ENCODE measurements at places on chromosomes 1 and 21.

- peak; percentile 80 for DNase-seq
Observed at GRCh38 chr21:14968821-14969220, 96.0 kb downstream of the NRIP1 start.

DNA sequence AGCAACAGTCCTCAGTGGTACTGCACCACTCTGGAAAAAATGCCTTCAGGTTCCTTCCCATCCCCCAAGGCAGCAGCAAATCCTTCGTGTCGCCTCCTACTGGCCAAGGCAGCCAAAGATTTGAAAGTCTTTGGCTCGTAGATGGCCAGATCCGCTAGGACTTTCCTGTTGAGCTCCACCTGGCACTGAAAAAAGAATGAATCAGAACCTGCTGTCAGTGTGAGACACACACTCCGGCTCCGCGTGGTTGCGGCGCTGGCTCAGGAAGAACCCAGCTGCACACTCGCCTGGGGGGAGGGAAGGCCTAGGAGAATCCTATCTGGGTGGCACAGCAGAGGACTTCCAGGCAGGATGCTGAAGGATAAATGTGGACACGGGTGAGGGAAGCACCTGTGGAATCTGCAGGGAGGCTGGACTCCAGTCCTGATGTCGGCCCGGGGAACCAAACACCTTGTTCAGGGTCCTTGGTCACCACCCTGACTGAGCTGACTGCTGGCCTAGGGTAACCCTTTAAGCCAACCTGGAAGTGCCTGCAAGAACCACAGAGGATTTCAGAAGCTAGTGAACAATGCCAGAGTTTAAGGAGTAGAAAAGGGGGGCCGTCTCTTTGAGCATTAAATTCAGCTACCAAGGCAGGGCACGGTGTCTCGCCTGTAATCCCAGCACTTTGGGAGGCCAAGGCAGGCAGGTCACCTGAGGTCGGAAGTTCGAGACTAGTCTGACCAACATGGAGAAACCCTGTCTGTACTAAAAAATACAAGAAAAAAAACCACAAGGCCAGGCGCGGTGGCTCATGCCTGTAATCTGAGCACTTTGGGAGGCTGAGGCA is 3.2 kb upstream of the CCNL2 start:
- peak; percentile 97 for DNase-seq

GRCh38 chr1:226603022-226603857 is 54.7 kb downstream of the STUM start:
- peak; percentile 93 for DNase-seq

DNA sequence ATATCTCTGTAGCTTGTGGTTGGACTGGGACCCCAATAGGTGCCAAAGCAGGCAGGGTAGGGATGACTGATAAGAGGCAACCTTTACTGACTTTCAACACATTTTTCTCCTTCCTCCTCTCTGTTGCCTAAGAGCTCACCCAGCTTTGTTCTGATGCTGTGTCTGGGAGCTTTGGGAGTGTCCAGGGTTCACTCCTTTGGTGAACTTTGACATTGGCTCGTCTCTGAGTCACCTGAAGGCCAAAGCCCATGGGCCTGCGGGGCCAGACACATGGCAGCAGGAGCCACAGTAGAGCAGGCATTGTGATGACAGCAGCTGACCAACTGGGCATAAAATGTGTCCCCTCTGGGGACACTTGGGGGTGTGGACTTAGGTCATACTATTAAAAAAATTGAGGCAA is 99.5 kb upstream of the ZNF644 start:
- DNase-seq, result peak; percentile 56

DNA sequence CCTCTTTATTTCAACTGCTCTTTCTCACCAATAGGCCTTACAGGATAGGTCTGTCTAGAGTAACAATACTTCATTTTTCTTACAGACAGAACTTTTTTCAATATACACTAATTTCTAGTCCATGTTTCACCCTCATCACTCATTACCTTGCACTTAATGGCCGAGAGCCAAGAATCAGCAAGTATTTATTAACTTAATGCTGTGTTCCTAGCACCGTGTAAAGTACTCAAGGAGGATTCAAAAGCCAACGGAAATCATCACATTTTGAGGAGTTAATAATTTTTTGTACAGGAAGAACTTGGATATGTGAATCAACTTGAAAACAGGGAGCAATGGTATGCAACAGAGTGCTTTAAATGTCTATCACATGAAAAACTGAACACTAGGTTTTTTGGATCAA is 102.0 kb downstream of the PTPN14 start:
- no peak for DNase-seq

- no peak for DNase-seq
Observed at GRCh38 chr1:230109895-230110667, 43.0 kb downstream of the GALNT2 start.

DNA sequence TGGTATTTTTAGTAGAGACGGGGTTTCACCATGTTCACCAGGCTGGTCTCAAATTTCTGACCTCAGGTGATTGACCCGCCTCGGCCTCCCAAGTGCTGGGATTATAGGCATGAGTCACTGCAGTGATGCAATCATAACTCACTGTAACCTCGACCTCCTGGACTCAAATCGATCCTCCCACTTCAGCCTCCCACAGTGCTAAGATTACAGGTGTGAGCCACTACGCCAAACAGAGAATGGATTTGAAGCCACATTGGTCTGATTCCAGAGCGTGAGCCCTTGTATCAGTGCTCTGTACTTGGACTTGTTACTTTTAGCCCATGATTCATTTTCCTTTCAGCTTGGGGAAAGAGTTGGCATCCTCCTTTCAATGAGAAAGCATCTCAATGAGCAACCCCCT is 14.9 kb upstream of the ZNF683 start:
- no peak for DNase-seq

DNA sequence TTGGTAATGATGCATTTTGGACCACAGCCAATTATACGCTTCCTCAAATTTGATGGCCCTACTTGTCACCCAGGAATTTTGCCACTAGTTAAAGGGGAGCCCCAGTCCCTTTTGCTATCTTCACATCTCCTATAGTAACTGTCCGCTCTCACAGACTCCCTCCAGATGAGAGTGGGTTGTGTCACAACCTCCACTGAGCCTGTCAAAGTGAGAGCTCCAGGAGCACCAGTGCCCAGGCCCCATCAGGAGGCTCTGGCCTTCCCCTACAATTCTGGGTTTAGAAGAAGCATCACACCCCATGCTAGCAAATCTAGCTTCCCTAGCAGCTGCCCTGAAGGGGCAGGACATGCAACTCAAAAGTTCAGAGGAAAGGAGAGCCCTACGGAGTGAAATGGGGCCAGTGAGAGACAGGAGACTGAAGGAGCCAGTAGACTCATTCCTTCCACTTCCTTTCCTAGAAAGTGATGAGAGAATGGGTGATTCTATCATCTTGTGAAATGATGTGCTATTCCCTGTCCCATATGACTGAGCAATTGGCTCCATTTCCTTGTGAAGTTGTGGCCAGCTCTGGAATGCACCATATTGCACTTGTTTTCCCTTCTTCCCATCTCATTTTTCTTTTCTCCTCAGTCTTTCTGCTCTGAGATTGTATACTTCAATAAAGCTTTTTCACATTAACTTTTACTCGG is 541.3 kb downstream of the DPYD start:
- DNase-seq, result peak; percentile 58

DNA sequence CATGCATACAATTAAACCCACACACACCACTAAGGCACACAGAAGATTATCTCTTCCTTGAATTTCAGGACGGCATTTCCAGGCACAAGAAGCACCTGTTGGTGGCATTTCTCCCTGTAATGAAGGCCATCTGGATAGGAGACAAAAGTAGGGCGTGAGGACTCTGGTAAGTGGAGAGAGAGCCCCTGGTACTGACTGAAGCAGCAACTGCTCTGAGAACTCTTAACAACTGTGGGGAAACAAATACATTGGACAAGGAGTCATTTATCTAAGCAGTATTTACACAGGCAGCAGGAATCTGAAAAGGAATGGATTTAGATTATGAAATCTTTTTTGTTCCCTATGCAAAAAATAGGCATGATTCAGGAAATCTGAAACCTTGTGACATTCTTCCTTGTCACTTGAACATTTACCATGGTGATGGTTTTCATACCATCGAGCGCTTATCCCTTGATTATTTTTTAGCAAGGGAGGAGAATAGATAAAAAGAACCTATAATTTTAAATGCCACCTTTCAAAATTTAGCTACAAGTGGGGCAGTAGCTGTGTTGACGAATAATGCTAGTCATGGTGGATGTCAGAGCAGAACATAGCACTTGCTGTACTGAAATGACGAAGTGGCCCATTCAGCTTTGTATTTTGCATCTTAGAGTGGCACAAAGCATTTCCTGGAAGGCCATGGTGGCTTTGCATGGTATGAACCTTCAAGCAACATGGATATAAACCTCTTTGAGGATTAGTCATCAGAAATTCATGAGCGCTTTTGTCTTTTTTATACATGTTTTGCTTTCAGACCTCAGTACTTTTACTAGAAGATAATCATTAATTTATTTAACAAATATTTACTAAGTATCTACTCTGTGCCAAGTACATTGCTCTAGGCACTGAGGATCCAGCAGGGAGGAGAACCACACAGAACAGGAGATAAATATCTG is 362.0 kb downstream of the ADGRL2 start:
- DNase-seq, result no peak

DNA sequence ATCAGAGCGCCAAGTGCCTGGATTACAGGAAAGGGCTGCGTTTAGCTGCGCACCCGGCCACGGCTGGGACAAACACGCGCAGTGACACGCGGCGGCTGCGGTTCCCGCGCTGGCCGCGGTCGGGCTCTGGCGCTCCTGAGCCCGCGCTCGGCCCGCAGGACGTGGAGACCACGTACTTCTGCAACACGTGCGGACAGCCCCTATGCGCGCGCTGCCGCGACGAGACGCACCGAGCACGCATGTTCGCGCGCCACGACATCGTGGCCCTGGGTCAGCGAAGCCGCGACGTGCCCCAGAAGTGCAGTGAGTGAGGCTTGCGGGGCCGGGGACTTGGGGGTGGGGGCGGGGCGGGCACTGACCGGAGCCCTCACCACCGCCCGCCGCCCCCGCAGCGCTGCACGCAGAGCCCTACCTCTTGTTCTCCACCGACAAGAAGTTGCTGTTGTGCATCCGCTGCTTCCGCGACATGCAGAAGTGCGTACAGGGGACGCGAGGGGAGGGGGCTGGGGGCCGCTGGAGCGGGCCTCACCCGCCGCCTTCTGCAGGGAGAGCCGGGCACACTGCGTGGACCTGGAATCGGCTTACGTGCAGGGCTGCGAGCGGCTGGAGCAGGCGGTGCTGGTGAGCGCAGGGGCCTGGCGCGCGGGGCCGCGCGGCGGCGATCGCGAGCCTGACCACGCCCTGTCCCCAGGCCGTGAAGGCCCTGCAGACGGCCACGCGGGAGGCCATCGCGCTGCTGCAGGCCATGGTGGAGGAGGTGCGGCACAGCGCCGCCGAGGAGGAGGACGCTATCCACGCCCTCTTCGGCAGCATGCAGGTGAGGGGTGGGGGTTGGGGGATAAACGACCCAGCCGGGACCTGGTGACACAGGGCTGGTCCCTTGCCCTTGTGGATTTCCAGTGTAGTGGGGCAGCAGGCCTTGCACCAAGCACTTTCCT is 3.1 kb downstream of the RNF207 start:
- DNase-seq, result peak; percentile 97

DNA sequence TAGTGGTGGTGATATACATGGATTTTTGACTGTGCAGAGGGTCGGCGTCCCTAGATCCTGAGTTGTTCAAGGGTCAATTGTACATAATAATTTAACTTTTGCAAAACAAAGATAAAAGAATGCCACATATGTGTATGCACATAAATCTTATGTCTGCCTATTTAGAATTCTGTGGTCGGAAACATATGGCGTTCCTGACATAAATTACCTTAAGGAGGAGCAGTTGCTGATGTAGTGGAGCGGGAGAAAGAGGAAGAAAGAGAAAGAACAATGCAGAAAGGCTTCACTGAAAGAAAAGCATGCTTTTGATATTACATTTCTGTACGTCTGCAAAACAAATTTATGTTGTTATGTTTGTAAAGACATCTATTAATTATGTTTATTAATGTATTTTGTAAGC is 40.0 kb downstream of the S1PR1 start:
- no peak for DNase-seq

DNA sequence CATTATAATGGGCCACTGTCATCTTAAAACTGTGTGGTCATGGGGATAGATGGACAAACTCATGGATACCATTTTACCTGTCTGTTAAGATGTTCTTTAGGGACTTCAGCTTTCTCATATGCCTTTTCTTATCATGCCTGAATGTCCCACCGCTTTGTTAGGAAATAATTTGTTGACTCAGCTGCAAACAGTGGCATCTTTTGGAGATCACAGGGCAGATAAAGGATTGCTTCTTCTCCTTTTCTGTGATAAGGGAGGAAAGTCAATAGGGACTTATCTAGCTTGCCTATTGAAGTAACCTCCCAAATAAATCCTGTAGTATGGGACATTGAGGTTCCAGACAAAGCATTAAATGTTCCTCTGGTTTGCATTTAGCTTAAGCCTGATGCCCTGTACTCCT is 79.8 kb upstream of the KIAA0040 start:
- DNase-seq, result no peak

DNA sequence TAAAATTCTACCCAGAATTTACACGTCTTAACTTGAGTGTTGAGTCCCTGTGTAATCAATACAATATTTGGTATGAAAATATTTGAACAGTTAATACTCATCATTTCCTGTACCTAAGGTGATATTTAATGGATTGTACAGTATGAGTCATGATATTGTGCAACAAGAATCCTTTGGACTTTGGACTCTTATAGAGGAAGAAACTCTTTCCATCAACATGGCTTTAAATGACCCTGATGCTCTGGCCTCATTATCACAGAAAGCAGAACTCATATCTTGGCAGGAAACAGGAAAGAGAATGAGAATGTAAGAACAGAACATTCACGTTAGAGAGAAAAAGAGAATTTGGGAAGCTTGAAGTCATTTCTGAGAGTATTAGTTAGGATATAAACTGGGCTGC is 168.8 kb upstream of the B3GALT2 start:
- no peak for DNase-seq

DNA sequence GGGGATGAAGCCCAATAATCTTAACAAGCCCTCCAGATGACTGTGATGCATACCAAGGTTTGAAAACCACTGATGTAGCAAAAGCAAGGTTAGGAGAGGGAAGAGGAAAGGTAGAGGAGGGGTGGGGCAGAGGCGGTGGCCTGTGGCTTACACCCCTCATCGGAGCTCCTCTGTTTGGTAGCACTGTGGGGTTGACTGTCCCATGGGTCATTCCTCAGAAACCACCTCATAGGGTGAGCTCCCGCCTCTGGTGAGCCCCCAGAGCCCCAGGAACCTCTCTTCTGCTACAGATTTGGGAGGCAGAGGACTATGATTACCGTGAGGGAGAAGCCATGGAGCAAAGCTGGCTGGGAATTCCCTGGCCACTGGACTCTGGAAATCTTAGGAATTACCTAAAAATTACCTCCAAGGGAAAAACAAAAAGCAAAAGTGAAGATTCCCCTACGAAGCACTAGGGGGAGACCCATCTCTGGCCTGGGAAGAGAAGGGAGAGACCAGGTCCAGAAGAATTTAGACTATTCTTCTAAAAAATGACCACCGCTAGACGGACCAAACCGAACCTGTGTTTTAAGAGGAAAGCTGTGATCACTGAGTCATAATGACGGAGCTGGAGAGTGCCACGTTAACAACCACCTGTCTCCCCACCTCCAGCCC is 1.5 kb upstream of the RASSF5 start:
- DNase-seq, result peak; percentile 96

GRCh38 chr1:245279346-245279745 is 124.6 kb downstream of the KIF26B start:
- no peak for DNase-seq

GRCh38 chr1:7590426-7590790 is 180.7 kb upstream of the VAMP3 start:
- no peak for DNase-seq

- peak; percentile 97 for DNase-seq
Observed at GRCh38 chr1:24201941-24202440, 14.9 kb upstream of the IFNLR1 start.

Data from osteoblast (primary cell).